IPS DF 19.7 (cell line): ENCODE measurements at places on chromosomes 1 and 21.

- DNase-seq, result no peak
Measured at GRCh38 chr1:228194436-228194835, 13.4 kb upstream of the OBSCN start.

DNA sequence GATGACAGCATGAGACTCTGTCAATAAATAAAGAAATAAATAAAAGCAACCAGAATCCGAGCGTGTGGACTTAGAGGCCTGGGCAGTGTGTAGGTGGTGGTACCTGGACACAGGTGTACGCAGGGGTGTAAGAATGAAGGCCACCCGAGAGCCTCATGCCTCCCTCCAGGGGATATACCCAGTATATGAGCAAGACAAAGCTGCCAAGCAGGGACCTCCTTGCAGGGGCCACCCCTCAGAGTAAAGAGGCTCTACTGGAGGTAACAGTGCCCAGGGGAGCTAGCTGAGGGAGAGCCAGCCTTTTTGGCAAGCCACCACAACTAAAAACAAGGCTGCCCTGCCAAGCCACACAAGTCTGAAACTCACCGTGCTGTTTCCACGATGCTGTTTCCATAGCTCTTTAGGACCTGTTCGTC, 179.2 kb upstream of the RAB4A start:
- no peak for DNase-seq

DNA sequence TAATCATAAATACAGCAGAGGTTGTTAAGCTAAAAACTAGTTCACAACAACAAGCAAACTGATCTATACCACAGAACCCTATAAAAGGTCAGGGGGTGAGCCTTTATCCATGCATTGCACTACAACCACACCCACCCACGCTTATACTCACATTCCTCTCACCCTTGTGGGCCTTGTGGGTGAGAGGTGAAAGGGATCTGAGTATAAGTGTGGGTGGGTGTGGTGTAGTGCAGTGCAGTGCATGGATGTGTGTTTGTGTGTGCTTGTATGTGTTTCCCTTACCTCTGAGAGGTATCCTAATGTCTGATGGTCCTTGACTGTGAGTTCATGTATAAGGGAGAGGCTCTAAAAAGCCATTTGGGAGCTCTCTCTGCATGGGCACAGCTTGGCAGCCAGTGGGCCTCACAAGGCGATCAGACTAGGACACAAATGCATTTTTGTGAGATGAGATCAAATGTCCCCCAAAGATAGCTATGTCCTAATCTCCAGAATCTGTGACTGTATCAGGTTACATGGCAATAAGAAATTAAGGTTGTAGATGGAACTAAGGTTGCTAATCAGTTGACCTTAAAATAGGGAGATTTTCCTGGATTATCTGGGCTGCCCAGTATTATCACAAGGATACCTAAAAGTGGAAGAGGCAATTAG, 95.5 kb upstream of the DPT start:
- no peak for DNase-seq

DNA sequence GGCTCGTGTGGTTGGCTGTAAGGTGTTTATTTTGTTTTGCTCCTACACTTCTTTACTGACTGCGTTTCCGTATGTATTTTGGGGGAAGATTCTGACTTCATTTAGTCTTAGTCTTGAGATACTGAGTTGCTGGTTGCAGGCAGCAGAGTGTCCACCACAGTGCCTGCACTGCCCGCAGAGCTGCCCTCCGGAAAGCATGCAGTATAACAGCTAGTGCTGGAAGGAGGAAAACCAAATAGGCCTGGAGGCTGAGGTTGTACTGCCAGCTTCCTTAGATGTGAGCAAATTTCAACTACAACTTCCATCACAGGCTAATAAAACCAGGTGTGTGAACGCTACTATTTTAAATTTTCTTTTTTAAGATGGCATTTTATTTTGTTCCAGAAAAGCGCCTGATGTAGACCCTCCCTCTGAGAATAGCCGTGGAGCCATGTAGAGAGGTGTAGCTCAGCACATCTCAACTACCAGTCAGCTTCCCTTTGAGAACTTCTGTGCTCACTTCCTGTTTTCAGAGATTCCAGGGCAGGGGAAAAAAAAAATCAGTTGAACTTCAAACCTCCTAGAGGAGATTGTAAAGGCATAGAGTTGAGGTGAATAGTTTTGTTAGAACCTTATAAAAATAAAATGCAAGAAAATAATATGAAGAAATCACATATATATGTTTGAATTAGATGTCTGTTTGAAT, 17.6 kb downstream of the LMO4 start:
- DNase-seq, result no peak

DNA sequence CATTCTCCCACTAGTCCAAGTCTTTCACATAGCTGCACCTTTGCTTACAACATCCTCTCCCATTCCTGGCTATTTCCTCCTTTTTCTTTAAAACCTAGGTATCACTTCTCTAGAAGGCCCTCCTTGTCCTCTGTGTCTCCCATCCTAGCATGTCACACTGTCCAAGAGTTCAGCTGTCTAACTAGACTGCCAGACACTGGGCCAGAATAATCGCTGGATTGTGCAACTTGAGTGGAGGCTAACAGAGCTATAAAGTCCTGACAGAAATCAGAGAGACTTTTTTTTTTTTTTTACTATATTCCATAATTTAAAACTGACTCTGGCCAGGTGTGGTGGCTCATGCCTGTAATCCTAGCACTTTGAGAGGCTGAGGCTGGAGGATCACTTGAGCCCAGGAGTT, 4.2 kb upstream of the ANGPTL7 start:
- no peak for DNase-seq

DNA sequence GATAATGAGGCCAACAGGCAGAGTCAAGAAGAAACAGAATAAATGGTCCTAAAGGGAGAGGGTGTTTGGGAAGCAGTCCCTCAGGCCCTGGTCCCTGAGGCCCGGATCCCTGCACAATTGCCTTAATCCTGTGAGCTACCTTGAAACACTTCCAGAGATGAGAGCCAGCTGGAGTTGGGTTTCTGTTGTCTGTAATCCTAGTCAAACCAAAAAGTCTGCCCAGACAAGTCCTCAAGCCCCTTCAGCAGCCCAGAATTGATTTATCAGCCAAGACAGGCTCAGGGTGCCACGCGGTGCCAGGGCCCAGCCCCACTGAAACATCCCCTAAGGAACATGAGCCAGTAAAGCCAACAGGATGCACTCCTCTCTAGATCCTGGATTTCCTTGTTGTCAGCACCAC, 16.4 kb upstream of the CLSTN1 start:
- no peak for DNase-seq
